K562 (cell line): ENCODE measurements at places on chromosomes 6 and 20. TPM values are rescaled to one million over a fixed set of nuclear protein-coding genes. Genes with fewer than 3 reads are reported as not detected.

DNA sequence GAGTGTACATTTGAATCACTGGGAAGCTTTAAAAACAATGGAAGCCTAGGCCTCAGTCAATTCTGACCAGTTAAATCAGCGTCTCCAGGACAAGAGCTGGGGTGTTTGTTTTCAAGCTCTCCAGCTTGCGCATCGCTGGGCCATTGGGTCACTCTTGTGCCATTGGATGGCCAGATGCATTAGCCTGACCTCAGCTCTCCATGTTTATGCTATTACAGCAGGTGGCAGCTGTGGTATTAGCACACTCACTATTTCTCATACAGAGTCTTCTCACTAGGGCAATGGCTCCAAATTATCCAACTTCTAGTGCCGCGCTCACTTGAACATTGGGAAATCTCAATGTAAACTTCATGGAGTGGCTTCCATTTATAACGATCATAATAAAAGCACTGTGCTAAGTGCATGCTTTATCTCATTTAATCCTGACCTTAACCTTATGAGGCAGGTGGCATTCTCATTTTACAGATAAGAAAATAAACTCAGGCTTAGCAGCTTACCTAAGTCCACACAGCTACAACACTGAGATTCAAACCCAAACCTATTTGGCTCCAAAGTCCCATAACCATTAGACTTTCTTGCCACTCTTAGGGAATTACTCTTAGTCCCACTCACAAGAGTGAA, 108.8 kb downstream of the PPP1R14C start:
- DNase-seq = no peak

The METTL24 gene
- total RNA-seq = not detected in 2 replicates

DNA sequence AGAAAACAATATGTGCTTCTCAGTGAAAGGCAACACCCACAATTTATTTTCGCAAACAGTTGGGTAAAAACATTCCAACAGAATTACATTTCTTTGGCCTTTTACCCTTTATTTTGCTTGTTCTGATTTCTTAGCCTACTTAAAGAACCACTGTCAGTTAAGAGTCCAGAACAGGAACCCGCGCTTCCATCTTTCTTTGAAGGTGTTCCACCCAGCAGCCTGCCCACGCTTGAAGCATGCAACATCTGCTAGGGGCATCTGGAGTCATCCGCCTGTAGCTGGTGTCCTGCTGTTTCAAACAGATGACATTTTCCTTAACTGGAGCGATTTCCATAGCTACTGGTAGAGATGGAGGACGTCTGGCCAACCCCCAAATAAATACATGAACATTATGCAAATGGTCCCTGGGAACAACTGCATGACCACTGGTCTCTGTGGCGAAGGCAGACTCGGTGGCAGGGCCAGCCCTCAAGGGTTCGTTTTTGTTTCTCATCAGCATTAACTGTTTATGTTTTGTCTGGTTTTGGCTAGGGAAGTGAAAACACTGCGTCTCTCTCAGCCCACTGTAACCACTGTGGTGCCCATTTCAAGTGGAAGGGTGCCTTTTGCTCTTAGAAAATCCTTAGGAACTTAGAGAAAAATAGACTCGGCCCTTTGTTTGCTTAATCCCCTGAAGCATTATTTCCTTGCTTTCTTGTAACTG, 51.6 kb downstream of the LAMA4 start:
- no peak for DNase-seq

The TGM3 gene
- not detected in 2 replicates for total RNA-seq
